ENCODE measurements at places on chromosomes 13 and 19.

GRCh38 chr19:22622901-22623840, 11.0 kb upstream of the ZNF492 start:
- no peak for DNase-seq

GRCh38 chr13:74305876-74306275, 171.7 kb upstream of the KLF12 start:
- DNase-seq: no peak

GRCh38 chr13:19601749-19602725, 31.4 kb upstream of the MPHOSPH8 start:
- peak; percentile 78 for DNase-seq

GRCh38 chr19:15285896-15286591, 46.3 kb downstream of the BRD4 start:
- peak; percentile 75 for DNase-seq

DNA sequence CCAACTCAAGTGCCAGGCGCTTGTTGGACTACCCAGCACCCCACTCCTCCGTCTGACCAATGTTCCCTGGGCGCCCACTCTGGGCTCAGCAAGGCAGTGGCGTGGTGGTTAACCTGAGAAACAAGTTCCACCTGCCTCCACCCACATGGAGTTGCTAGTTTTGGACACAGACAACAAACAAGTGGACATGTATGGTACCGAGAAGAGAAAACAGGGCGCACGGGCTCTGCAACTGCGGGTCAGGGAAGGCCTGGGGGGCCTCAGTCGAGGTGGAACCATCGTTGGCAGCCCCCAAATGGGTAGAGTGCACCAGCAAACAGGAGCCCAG, 2.5 kb downstream of the MIER2 start:
- no peak for DNase-seq

DNA sequence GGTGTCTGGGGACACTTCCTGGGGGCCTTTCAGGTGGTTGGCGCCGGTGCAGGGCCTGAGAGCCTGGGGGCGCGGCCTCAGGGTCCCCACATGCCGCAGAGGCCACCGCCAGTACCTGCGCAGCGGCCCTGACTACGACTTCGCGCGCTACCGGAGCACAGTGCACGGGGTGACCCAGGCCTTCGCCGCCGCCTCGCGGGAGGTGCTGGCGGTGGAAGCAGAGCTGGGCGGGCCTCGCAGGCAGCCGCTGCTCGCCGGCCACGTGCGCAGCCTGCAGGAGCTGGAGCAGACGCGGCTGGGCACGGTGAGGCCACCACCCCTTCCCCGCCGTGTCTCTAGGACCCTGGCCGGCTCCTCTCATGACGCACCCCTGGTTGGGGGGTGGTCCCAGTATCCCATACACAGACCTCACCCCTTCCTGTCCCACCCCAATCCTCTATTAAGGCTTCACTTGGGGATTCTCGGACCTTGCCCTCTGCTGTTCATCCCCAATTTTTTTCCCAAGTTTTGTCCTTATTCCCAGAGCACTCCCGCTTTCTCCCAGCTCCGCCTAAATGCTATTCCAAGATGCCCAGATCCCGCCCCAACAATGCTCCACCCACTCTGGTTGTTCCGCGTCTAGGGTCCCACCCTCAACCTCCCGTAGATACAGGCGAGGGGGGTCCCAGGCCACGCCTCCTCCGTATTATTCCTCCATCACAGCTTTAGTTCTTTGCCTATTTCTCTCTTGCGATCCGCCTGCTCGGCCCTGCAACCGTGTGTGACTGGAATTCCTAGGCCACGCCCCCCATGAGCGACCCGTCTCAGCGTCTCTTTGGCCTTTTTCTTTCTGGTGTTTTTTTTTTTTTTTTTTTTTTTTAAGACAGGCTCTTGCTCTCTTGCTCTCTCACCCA, 1.0 kb downstream of the REX1BD start:
- DNase-seq: peak; percentile 75

- no peak for DNase-seq
Observed at GRCh38 chr13:113864273-113864890, 506 bp upstream of the GAS6 start.

GRCh38 chr13:44160591-44161191, 212.9 kb upstream of the SERP2 start:
- no peak for DNase-seq

DNA sequence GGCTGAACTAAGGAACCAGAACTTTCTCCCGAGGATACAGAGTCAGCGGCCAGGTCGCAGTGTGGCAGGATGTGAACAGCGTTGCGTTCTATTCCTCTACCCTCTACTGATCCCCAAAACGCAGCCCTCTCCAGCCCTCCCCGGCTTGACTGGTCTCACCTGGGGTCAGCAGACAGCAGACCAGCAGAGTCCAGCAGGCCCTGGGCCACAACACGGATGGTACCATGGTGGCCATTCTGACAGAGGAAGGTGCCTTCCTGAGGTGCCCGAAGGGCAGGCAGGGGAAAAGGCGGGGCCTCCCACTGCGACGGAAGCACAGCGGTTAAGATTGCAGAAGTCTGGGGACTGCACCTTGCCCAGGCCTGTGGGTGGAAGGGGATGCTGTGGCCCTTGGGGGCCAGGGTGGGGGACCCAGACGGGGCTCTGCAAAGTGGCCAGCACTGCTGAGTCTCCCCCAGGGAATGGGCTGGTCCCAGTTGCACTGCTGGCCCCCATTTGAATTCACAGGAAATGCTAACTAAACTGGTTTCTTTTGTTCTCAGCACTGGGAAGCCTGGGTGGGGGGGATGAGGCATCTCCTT, at the start of gene ICAM3:
Gene ICAM3, minus strand, starts transcription at position 245 of the 581 bp plus-strand sequence. Its CDS starts 10 bp downstream, at position 235.
- peak; percentile 79 for DNase-seq

GRCh38 chr19:48461982-48462655, 6.7 kb downstream of the KCNJ14 start:
- no peak for DNase-seq

Data from GM10248 (cell line).